Mesenteric fat pad (tissue), 1 donor: ENCODE measurements at places on chromosomes 2 and 18.

GRCh38 chr2:64608867-64609226 lies 44.9 kb downstream of the SERTAD2 start:
- peak; percentile 89 for DNase-seq

GRCh38 chr2:101396316-101396717 lies 9.0 kb upstream of the CREG2 start:
- peak; percentile 18 for DNase-seq

- no peak for DNase-seq
Measured at GRCh38 chr18:31454066-31454708, 6.6 kb downstream of the DSG3 start.

DNA sequence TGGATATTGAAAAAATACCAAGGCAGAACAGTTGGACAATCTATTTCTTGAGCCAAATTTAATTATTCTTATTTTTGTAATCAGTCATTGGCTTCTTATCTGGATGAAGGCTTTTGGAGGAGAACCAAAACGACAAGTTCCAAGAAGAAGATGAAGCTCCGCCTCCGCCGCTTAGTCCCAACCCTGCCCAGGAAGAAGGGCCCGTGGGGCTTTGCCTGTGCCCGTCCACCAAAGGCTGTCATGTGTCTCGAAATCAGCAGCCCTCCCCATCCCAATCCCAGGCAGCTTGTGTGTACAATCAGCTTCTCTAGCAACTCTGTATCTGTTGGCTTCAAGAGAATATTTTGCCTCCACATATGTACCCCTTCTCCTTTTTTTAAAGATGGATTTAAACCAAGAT lies 24.6 kb downstream of the PTRHD1 start:
- DNase-seq = no peak

- DNase-seq = no peak
Measured at GRCh38 chr2:70795164-70795995, 4.9 kb upstream of the FIGLA start.

- DNase-seq = no peak
Measured at GRCh38 chr2:226600184-226600583, 199.4 kb downstream of the IRS1 start.

DNA sequence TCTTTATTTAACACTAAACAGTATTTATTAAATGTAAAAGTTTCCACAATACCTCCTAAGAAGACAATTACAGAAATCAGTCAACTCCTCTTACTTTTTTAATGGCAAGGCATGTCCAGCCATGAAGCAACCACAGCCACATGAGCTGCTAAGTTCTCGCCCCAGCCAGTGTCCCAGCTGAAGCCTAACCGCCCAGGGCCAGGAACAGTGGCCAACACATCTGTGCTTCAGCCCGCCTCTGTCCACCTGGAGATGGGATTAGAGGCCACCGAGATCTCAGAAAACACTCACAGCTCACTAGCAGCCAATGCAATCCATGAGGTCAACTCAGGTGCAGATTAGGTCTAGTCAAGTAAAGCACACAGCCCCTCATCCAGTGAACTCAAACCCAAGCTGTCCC lies 40.2 kb downstream of the PID1 start:
- no peak for DNase-seq

DNA sequence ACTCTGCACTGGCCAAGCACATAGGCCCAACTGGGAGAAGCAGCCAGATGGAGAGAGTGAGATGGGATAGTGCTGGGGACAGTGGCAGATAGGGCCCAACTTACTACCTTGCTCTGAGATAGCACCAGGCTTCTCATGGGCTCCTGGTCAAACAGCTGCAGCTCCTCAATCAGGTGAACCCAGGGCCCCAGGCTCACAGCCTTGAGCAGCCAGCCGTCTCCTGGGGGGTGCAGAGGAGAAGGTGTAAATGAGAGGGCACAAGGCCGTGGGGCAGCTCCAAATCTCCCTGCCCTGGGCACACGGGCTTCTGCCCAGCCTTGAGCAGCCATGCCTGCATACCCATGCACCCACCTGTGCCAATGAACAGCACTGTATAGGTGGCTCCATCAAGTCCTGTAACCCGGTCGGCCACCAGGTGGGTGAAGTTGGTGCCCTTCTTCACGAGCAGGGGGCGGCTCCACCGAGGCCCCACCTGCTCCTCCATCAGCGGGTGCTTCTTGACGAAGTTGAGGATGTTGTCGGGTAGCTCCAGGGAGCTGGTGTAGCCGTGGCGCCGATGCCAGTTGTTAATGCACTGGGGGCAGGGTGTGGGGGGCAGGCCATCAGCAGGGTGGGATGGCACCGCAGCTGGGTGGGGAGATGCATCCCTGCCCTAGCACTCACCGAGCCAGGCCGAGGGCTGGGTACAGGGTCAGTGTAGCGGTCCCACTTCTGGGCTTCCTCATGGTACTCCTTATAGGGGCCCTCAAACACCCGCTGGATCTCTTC lies 5.9 kb upstream of the ANKRD39 start:
- DNase-seq = no peak

- DNase-seq = peak; percentile 72
Measured at GRCh38 chr2:236632295-236633218, 62.9 kb downstream of the ACKR3 start.

DNA sequence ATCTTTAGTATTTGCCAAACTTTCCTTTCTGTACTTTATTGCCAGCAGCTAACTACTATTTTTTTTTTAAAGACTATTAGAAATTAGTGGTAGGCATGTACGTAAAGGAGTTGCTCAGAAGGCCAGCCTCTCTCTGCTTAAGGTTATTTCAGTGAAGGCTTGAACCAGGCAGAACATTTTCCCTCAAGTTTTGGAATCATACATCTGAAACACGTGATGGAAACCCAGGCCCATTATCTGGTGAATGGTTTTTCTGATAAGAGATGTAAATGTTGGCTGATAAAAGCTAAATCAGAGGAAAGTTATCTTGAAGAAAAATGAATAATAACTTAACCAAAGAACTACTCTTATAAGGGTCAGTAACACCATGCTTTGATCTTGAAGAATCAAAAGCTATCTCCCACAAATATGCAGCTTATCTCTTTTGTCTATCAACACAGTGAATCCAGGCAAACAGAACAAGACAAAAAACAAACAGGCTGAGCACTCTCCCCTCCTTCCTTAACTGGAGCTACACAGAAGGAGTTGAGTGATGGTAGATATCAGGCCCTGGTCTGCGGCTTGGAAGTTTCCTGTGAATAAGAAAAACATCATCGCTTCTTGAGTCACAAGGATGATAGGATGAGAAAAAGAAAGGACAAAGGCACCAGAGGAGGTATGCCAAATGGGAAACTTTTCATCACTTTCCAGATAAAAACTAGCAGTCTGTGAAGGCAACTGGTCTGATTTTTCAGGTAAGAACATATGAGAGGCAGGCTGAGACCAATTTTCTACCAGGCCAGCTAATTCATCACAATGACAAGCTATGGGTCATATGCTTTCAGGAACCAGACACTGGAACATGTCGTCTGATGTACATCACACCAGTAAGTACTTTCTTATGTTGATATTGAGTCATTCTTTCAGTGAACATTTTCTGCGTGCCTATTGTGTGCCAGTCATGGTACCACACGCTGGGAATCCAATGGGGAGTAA lies 88.4 kb upstream of the STK17B start:
- DNase-seq = no peak

GRCh38 chr2:19538411-19538963 lies 180.1 kb upstream of the OSR1 start:
- DNase-seq = no peak

DNA sequence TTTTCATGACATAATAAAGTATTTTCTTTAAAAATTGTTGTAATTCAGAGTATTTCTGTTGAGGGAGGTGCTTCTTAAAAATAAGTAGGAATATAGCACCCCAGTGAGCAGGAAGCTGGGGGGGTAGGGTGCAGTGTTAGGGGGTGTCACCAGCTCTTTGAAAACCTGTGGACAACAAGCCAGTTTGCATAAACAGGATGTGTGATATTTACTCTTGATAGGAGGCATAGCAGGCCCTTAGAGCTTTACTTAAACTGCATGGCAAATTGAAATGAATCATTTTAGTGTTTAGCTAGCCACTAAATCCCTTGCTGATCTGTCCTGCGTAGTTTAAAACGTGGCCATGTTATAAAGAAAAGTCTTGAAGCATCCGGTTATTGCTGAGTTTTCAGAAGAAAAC lies 8.4 kb downstream of the TGIF1 start:
- no peak for DNase-seq

- no peak for DNase-seq
Measured at GRCh38 chr2:134146620-134147019, 107.3 kb upstream of the MGAT5 start.

- peak; percentile 75 for DNase-seq
Measured at GRCh38 chr2:134670955-134671354, 47.8 kb downstream of the TMEM163 start.

- no peak for DNase-seq
Measured at GRCh38 chr2:238139196-238140039, 950 bp downstream of the KLHL30 start.

DNA sequence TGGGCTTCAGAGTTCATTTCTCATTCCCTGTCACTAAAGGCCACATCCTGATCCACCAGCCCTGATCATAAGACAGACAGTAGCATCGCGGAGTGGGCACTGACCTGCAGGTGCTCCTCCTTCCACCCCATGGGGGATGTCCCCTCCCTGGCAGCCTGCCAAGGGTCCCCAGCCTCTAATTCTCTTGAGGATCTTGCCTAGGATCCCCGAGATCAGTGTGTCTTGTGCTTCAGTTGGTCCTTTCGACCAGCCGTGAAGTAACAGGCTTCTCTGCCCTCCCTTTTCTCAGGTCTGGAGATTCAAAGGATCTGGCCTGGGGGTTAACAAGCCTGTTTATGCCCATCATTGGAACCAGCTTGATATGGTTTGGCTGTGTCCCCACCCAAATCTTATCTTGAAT lies 74.5 kb downstream of the ALPK2 start:
- no peak for DNase-seq

- DNase-seq = no peak
Measured at GRCh38 chr2:191436368-191437055, 191.3 kb downstream of the MYO1B start.

- DNase-seq = no peak
Measured at GRCh38 chr2:116952254-116952653, 862.2 kb upstream of the DDX18 start.

GRCh38 chr18:54983791-54984190 lies 24.5 kb upstream of the CCDC68 start:
- DNase-seq = no peak

- DNase-seq = no peak
Measured at GRCh38 chr2:14516844-14517243, 115.7 kb upstream of the LRATD1 start.

- no peak for DNase-seq
Measured at GRCh38 chr2:140079038-140079437, 1298.8 kb upstream of the NXPH2 start.

DNA sequence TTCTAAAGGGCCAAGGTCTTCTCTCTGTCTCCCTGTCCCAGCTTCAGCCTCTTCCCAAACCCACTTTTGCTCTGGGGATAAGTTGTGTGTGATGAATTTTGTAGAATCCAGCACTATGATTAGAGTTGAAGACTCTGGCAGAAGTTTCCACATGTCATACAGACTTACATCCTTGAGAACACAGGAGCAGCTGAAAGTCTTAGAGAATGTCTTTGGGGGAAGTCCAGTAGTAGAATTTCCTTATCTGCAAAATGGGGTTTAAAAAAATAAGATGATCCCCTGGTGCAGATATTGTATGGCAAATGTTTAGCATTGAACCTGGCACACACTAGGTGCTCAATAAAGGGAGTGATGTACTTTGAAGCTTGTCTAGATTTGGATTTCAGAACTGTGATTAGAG lies 65.2 kb downstream of the TMEM247 start:
- DNase-seq = no peak

DNA sequence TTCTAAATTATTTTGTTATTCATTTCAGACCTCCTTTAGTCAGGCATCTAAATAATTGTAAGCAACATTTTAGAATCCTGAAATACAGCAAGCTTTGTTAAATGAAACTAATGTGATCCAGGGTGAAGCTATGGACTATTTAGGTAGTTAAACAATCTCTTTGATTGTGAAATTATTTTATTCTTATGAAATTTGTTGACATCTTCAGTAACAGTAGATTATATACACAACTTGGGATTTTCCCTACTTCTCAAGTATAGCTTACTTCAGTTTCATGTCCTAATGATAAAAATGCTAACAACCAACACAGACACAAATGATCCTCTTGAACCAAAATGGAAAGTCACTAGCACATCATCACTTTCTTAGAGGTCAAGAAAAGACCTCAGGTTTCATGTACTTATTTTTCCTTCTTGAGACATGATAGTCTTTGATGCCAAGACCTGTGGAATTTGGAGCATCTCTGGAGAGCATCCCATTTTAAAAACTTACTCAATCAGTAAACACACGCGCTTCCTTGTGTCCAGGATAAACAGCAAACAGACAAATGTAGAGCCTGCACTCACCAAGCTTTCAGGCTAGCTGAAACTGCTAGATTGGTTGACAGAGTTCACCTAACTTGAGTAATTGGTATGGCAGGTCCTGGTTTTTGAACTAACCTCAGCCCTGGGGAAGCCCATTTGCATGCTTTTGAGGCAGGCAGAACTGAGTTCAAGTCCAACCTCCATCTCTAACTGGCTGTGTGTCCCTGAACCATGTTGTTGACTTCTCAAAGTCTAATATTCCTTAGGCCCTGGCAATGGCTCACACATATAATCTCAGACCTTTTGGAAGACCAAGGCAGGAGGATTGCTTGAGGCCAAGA lies 47.8 kb downstream of the KCTD18 start:
- no peak for DNase-seq

DNA sequence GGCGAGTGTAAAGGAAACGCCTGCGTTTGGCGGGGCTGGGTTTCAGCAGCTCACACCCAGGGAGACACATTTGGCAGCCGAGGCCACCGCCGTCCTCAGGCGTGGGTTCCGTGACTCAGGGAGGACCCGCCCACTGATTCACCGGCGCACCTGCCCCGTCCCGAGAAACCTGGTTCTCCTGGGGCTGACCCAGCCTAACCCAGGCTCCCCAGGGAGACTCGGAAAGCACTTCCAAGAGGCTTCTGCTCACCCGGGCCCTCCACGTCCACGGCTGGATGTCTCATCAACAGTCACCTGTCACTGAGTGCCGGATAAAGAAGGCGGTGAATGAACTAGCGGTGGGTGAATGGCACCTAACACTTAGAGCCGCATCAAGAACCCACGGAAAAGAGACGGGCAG lies 126.4 kb upstream of the CTDP1 start:
- DNase-seq = peak; percentile 88

- no peak for DNase-seq
Measured at GRCh38 chr18:13412901-13413300, 194.3 kb downstream of the LDLRAD4 start.

- no peak for DNase-seq
Measured at GRCh38 chr2:238242731-238243495, 3.1 kb upstream of the HES6 start.

DNA sequence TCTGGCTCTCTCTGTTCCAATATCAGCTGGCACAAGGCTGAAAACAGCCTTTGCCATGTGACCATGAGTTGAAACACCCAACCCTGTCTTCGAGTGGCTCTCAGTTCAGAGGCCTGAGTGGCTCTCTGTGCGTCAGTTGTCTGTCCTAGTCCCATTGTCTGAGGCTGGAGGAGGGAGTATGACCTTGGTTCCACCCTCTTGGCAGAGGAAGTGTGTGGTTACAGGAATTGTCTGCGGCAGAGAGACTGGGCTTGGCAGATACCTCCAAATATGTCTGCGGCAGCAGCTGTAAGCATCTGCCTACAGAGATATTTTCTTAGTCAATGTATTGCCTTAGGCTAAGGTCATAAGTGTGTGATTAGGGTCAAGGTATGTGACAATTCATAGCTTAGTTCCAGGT lies 32.6 kb downstream of the CNGA3 start:
- no peak for DNase-seq

GRCh38 chr2:12291303-12291702 lies 425.4 kb upstream of the TRIB2 start:
- no peak for DNase-seq
